ENCODE measurements at places on chromosomes 16 and 17.

GRCh38 chr17:8580952-8581658, 49.4 kb downstream of the MYH10 start:
- DNase-seq: no peak

GRCh38 chr16:50188619-50189136, 35.6 kb downstream of the TENT4B start:
- no peak for DNase-seq

DNA sequence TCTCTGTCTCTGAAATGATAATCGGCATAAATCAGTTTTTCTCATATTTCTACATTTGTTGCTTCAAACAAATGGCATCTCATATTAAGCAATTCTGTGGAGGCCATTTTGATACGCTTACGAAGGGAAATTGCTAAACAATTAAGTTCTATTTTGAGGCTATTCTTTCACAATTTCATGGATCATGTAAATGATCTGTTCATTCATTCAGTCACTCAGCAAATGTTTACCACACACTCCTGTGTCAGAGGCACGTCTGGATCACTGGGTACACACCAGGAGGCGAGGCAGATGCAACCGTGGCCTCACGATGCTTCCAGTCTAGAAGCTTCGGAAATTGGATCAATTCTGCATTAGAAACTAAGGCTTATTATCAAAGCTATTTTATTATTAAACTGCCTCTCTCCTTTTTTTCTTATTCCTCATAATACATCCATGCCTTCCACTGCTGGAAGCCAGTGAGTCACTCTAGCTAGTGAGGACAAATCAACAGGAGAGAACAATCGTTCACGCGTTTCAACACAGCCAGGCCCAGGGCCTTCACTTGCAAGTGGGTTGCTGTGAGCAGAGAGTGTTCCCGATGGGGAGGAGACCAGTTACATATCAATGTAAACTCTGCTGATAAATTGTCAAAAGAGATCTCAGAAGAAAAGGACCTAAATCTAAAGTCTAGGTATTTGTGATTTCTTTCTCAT, 11.3 kb upstream of the SLC39A11 start:
- DNase-seq: no peak

- no peak for DNase-seq
These were observed 831 bp downstream of the SMIM22 start for GRCh38 chr16:4795828-4796572.

DNA sequence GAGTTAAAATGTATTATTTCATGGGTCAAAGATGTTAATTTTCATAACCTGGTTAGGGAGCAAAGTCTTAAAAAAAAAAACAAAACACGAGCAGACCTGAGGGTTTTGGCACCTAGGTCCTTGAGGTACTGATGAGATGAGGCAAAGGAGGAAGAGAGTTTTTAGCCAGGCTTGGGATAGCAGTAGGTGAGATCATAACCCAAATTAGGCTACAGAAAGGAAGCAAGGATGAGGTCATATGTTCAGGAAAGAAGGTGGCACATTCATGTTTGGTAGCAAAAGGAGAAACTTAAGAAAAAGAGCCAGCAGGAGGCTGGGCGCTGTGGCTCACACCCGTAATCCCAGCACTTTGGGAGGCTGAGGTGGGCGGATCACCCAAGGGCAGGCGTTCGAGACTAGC, 2.8 kb downstream of the ATXN1L start:
- DNase-seq: no peak

DNA sequence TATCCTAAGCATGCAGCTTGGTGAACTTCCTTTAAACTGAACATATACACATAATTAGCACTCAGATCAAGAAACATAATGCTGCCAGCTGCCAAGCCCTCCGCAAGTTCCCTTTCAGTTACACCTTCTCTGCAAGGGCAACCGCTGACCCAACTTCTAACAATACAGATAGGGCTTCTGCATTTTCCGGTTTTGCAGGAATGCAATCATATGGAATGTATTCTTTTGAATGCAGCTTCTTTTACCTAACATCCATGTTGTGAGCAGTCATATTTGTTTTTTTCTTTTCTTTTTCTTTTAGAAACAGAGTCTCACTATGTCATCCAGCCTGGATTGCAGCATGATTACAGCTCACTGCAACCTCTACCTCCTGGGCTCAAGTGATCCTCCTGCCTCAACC, 110.7 kb downstream of the GSG1L start:
- DNase-seq: no peak

Data from stimulated activated CD8-positive, alpha-beta memory T cell treated with anti-CD3 and anti-CD28 coated beads, Interleukin-4, amount 100 ng/mL, for 1 hour (primary cell).